ENCODE measurements at places on chromosomes 3 and 15.

- DNase-seq, result no peak
Observed at GRCh38 chr15:84905016-84905916, 20.8 kb downstream of the SLC28A1 start.

DNA sequence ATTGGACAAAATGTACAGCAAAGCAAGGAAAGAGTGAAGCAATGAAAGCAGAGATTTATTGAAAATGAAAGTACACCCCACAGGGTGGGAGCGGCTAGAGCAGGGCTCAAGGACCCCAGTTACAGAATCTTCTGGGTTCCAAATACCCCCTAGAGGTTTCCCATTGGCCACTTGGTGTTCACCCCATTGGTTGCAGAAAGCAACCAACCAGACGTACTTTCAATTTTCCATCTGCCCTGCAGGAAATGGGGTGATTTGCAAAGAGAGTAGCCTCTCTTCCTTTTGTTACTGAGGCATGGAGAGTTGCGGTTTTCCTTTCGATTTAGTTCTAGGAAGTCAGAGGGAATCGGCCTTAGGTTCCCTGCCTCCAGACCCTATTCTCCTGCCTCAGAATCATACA, 2.4 kb downstream of the PML start:
- DNase-seq, result no peak

DNA sequence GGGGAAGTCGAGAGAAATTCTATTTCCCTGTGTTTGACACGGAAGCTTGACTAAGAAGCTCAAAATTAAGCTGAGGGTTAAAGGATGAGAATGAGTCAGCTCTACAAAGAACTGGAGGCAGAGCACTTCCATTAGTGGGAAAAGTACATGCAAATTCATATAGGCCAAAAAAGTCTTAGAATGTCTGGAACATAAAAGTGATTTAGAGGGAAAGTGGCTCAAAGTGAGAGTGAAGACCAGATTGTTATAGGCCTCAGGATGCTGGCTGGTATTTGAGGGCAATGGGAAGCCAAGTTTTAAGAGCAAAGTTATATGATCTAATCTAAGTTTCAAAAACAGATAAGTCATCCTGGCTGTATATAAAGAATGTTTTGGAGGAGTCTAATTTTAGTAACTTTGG, 857.3 kb downstream of the NAALADL2 start:
- no peak for DNase-seq

- no peak for DNase-seq
Observed at GRCh38 chr3:102081572-102082289, 232.4 kb downstream of the NFKBIZ start.

DNA sequence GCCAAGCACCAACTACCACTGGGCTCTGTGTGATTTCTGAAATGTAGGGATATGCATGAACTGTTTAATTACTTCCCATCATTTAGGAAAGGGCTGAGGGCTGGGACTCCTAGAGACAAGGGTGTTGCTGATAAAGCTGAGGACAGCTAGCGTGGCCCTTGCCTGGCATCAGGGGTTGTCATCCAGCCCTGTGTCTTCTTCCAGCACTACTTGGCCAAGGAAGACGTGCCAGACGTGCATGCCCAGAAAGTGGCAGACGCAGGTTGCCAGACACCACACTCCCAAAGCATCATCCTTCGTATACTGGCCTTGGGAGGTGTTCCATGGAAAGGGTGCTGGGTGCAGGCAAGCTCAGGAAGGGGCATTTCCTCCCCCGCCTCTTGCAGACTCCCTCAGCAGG, 64.8 kb downstream of the LRIG1 start:
- no peak for DNase-seq

DNA sequence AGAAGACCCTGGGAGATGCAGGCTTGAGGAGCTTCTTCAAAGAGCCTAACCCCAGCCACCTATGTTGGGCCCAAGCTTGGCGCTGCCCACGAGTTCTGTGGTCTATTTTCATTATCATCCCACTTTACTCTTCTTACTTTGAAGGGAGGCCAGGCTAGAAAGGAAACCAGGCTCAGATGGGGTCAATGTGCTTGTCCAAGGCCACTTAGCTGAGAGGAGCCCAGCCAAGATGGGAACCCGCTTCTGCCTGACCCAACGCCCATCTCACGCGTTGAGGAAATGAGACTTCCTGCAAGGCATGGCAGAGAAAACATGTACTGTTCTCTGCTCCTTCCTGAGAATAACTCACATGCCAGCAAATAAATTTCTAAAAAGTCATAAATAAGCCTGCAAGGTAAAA, 486.3 kb upstream of the PROK2 start:
- DNase-seq, result no peak

DNA sequence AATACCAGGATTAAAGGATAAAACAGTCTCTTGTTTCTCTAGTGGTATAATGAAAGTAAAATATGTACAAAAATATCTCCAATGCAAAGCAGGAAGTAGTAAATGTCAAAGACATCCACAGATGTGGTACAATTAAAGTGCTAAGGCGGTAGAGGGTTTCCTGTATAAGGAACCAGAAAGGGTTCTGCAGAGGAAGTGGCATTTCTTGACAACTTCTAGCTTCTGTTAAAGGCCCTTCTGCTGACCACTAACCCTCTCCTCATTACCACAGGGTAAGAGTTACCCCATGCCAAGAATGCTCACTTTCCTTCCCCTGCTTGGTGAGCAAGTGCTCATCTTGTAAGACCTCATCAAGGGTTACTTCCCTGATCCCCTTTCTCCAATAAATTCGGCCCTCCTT, 883.6 kb upstream of the NR2F2 start:
- DNase-seq, result no peak

- no peak for DNase-seq
Observed at GRCh38 chr3:9111417-9111816, 138.0 kb downstream of the SRGAP3 start.

DNA sequence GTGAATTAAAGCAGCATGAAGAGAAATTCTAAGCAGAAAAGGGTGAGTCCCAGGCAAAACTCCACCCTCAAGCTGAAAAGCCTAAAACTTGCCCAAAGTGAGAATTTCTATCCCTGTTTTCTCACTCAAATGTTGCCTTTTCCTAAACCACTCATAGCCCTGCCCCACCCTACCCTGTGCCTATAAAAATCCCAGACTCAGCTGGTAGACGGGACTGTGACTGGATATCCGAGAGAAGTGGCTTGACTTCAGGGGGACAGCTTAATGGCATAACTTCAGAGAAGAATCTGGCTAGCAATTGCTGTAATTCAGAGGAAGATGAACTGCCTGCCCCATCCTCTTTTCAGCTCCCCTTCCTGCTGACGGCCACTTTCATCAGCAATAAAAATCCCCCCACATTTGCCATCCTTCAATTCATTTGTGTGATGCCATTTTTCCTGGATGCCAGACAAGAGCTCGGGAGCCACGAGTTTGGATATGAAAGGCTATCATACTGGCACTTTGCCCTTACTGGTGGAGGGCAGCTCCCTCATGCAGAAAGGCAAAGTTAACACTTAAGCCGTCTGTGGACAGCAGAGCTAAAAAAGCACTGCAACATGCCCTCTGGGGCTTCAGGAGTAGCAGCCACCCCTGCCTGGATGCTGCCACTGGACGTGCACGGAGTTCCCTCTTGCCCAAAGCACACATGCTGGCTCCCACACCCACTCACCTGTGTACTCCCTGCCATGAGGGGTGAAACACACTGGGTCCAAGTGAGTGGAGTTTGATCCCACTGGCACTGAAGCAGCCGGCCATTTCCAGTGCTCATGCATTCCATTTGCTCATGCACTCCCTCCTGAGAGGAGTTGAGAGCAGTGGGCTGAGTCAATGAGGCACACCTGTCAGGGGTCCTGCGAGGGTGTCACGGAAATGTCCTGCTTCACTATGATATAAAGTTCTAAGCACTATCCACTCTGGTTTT, 670.6 kb downstream of the PLOD2 start:
- DNase-seq, result no peak

DNA sequence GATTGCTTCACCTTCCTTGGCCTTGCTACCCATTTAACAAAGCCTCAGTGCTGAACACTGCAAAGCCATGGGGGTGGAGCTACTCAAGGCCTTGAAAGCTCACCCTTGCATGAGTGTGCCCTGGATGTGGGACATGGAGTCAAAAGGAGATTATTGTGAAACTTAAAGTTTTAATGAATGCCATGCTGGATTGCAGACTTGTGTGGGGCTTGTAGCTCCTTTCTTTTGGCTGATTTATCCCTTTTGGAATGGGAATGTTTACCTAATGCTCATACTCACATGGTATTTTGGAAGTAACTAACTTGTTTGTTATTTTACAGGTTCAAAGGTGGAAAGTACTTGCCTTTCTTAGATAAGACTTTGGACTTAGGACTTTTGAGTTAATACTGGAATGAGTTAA, 538.5 kb upstream of the NECTIN3 start:
- no peak for DNase-seq

DNA sequence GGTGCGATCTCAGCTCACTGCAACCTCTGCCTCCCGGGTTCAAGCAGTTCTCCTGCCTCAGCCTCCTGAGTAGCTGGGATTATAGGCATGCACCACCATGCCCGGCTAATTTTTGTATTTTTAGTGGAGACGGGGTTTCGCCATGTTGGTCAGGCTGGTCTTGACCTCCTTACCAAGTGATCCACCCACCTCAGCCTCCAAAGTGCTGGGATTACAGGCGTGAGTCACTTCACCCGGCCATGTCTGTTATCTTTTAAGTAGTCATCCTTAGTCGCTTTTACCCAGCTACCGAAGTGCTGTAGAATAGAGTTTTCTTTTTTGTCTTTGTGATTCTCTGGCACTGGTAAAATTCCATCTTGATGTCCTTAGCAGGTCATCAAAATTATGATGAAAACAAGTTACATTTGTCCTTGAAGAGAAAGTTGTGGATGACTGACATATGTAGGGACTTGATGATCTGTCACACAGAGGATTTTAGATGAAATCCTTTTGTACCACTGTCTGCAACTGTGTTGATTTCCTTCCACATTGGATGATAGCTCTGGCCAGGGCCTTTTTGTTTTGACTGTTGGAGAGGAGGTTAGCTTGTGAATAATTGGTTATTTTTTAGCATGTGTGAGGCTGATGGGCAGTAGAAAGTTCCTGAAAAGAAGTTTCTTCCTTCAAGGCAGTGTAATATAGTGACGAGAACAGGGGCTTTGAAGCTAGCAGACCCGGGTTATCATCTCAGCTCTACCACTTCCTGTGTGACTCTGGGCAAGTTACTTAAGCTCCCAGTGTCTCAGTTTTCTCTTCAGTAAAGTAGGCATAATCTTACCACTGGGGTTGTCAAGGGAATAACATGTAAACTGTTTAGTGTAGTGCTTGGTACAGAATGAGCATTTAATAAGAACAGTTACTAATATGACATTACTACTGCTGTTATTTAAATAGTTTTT, 18.8 kb downstream of the ATG7 start:
- DNase-seq, result no peak

GRCh38 chr3:183958775-183959174, 58.9 kb downstream of the ABCC5 start:
- no peak for DNase-seq

DNA sequence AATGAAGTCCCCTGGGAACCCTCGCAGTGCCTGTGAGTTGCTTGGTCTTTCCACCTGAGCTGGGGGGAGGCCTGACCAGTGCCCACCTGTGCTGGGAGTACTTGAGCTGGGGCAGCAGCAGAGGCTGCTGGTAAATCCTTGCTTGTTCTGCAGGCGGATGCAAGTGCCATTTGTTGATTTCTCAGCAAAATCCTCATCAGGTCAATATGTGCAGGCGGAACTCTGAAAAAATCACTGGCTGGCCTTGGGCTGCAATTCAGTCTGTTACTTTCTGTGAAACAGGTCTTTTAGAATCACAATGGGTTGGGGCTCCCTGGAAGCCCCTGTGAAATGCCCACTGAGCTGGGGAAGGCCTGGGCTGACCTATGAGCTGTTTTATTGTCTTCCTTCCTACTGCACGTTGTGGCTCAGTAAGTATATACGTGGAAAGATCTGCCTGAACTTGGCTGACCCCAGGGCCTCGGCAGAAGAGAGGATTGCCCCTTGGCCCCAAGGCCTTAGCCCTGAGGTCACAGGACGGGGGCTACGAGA, 182.0 kb upstream of the RGMA start:
- DNase-seq, result no peak

DNA sequence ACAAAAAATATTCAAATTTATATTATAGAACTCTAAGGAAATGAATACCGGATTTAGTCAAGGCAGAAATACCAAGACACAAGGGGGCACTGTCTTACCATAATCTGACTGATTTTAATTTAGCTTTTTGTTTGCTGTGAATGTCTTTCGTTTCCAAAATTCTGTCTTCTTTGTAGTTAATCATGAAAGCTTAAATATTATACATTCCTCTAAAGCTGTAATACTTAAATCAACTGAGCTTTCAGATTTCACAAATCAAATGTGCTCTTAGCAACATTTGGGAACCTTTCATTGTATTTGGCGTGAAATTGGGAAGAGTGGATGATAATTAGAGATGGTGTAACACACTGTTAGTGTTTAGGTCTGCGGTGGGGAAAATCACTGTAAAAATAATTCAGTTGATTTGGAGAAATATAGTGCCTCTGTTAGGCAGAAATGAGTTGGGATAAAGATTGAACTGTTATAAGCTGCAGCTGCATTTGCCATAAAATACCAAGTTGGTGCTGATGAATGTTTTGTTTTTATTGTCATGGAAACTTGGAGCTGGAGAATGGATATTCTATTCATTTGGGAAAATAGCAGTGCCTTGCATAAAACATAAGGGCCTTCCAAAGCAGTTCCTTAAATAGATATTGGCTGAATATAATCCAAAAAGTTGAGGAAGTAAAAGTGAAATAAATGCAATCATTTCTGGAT, 228.2 kb downstream of the TCF12 start:
- DNase-seq, result no peak

DNA sequence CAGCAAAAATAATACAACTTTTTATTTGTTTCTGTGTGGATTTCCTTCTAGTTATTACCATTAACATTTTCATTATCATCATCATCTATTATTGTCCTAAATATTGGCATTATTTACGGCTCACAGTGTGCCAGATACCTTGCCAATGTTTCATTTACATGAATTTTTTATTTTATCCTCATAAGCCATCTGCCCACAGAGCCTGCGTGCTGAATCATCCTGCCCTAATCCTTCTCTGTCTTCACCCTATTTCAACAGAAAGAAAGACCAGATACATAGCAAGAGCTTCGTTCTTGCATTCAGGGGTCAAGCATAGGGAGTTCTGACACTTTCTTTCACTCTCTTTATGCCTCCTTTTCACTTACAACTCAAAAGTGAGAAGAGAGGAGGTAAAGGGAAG, 82.0 kb downstream of the KCNMB2 start:
- DNase-seq, result no peak

GRCh38 chr15:47331829-47332393, 385.4 kb upstream of the SEMA6D start:
- no peak for DNase-seq

GRCh38 chr3:11944052-11944673, 60.0 kb upstream of the SYN2 start:
- no peak for DNase-seq

DNA sequence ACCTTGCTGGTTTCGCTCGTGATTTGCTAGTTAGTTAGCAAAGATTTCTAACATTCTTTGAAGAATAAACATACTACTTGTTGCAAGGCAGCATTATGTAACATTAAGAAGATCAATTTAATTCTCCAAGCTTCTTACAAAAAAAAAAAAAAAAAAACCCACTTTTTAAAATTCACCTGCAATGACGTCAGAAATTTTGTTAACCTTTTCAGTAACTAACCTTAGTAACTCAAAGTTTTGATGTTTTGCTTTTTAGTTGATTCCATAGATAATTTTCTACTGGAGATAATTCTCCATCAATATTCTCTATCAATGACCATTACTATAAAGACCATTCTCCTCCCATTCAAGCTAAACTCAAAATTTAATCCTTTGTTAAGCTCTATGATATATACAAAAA, 491.8 kb upstream of the TBL1XR1 start:
- DNase-seq, result no peak
